NCI-H1930 (cell line): ENCODE measurements at places on chromosomes 6 and 20.

DNA sequence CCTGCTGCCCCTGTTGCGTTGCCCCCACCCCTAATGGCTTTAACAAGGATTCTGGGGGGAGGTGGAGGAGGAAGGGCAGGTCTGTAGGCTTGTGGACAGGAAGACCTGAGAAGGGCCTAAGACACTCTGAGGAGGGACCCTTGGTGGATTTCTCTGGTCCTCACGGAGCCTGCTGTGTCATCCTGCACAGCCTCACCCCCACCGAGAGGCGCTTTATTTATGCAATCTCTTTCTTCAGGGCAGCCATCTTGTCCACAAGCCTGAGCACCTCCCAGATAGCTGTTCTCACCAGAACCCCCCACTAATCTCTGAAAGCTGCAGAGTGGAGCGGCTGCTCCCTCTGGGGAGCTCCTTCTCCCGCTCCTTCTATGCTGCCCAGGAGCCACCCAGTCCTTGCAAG, 59.3 kb upstream of the MLN start:
- no peak for DNase-seq

DNA sequence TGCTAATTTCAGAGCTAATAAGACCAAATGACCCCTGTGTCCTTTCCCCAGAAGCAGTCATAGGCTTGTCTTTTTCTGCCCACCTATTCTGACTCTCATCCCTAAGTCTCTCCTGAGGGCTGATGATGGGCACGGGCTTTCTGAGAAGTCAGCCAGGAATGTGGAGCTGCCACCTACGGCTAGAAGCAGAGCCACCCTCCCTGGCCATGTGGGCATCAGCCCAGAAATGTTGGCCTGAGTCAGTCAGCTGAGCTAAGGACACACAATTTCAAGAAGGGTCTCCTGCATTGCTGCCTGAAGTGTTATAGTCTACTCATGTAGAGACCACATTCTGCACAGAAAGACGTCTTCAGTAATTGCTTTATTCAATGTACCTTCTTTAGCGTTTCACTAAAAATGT, 17.1 kb downstream of the MYLIP start:
- no peak for DNase-seq

- no peak for DNase-seq
Observed at GRCh38 chr6:167528239-167528638, 203.4 kb downstream of the TTLL2 start.

DNA sequence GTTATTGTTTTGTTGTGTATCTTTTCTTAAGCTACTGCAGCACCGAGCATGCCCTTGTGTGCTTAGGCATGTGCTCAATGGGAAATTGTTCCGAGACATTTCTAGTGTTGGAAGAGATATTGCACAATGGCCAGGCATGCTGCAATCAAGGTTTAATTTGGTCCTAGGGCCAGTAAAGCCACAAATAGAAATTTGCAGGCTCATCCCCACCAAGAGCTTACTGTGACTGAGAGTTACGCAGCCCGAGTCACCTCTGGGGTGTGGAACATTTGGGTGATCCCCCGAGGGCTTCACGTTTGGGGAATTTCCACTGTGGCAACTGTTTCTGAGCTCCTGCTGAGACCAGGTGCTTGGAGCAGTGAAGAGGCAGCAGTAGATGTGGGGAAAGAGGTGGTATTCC, 65.8 kb downstream of the ADTRP start:
- DNase-seq = no peak

GRCh38 chr20:56698749-56699148, 69.6 kb downstream of the TFAP2C start:
- no peak for DNase-seq

DNA sequence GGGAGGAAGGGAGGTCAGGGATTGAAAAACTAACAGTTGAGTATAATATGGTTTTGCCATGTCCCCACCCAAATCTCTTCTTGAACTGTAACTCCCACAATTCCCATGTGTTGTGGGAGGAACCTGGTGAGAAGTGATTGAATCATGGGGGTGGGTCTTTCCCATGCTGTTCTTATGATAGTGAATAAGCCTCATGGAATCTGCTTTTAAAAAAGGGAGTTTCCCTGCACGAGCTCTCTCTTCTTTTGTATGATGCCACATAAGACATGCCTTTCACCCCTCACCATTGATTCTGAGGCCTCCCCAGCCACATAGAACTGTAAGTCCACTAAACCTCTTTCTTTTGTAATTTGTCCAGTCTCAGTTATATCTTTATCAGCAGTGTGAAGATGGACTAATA, 833.4 kb upstream of the MAP3K7 start:
- DNase-seq = no peak

DNA sequence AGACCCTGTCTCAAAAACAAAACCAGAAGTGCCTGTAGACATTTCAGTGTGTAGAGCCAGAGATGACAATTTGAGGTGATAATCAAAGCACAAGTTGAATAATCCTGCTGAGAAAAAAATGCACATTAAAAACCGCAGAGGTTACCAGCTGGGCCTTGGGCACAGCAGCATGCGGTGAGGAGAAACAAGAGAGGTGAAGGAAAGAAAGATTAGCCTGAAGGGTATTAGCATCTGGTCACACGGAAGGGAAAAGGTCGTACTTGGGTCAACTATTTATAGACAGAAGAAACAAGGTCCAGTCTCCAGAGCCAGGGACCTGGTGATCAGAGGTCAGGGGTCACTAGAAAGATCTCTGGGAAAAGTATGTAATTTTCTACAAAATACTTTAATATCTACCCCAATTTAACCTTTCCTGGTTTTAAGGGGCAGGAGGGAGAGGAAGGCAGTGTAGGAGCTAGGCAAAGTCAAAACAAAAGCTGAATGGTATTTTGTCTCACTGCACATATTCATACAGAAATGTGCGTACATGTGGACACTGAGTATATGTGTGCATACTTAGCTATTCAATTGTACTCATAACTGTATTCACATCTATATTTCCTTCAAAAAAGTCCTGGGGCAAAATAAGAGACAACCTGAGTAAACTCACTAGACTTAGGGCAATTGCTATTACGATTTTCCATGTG, 10.1 kb downstream of the MAP7 start:
- DNase-seq = no peak

DNA sequence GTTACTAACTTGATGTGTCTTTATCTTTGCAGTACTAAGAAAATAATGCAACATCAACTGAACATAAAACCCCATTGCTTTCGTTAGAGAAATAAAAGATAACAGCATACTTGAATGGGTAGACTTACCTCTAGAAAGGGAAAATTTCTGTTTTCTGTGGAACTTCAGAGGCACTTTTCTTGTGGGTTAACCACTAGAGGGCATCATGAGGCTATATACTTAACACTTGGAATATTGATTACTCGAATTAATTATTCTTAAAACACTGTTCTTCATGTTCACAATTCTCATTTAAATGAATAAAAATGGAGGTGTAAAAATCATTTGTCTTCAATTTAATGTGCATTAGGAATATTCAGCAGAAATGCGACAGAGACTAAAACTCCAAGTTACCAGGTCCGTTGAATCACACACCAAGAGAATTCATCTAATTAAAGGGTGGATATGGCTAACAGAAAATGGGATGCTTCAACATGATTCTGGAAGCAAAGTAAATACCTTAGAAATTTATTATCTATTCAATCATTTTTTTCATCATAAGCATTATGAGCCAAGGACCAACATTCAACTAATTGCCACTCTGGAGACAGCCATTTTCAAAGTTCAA, 330.8 kb upstream of the PREP start:
- DNase-seq = no peak

GRCh38 chr6:138588805-138589434, 89.6 kb upstream of the NHSL1 start:
- peak; percentile 32 for DNase-seq

DNA sequence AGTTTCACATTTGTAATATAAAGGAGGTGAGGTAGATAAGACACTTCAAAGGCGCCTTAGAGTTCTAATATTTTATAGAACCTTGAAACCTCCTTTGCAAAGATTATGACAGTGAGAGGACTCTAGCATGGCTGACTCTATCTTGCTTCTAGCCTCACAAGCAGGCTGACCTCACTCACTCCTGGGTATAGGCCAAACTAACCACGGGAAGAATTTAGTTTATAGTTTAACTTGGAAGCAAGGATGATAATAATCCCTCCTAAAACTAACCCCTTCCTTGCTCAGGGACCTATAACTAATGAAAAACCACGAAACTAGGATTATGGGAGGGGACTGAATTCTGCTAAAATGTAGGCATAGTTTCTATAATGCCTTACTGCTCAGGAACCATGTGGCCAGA, 84.3 kb downstream of the FILIP1 start:
- no peak for DNase-seq

DNA sequence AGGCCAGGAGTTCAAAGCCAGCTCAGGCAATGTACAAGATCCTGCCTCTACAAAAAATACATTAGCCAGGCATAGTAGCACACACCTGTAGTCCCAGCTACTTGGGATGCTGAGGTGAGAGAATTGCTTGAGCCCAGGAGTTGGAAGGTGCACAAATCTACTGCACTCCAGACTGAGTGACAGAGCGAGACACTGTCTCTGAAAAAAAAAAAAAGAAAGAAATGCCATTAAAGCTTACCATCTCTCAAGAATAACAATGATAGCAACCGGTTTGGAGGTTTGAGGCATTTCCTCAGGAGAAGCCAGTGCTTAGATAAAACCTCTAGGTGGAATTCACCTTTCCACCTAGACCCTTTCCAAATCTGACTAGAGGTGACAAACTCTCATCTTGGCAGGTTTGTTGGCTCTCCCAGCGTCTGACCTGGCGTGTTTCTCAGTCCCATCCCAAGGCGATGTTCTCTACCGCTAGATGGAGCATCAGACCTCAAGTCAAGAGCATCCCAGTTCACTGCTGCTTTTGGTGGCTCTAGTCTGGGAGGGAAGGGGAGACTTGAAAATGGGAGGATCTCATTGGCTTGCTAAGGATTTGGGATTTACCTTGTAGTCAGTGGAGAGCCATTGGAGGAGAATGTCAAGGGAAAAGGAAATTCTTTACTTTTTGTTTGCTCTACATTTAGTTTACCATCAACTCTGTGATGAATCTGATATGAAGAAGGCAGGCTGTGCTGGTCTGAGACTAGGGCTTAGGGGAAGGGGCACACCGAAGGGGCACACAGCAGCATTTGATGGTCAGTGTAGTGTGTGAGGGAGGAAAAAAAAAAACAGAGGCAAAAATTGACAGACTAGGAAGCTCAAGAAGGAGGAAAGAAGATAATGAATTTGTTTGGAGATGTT, 67.9 kb downstream of the NCOA7 start:
- peak; percentile 37 for DNase-seq

DNA sequence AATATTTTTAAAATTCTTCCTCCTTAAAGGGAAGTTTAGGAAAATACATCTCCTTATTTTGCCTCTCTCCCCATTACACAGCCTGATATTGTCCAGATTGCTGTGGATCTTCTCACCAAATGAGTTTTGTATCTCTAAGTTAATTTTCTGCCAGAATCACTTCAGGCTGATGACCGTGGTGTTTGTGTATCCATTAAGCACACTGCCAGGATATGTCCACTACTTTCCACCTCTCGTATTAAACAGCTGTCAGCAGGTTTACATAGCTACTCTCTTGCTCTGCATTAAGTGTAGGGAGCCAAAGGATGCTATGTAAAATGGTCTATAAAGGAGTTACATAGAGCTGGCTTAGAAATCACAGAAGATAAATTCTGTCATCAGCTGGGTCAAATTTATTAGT, 201.1 kb downstream of the ZFAND3 start:
- peak; percentile 87 for DNase-seq

GRCh38 chr20:50455656-50456451, 54.3 kb upstream of the PTPN1 start:
- no peak for DNase-seq

GRCh38 chr6:148533309-148534107, 190.9 kb downstream of the SASH1 start:
- no peak for DNase-seq

GRCh38 chr20:2599288-2600006, 53.0 kb upstream of the NOP56 start:
- no peak for DNase-seq

GRCh38 chr6:15948930-15949900, 179.7 kb upstream of the MYLIP start:
- DNase-seq = peak; percentile 91

DNA sequence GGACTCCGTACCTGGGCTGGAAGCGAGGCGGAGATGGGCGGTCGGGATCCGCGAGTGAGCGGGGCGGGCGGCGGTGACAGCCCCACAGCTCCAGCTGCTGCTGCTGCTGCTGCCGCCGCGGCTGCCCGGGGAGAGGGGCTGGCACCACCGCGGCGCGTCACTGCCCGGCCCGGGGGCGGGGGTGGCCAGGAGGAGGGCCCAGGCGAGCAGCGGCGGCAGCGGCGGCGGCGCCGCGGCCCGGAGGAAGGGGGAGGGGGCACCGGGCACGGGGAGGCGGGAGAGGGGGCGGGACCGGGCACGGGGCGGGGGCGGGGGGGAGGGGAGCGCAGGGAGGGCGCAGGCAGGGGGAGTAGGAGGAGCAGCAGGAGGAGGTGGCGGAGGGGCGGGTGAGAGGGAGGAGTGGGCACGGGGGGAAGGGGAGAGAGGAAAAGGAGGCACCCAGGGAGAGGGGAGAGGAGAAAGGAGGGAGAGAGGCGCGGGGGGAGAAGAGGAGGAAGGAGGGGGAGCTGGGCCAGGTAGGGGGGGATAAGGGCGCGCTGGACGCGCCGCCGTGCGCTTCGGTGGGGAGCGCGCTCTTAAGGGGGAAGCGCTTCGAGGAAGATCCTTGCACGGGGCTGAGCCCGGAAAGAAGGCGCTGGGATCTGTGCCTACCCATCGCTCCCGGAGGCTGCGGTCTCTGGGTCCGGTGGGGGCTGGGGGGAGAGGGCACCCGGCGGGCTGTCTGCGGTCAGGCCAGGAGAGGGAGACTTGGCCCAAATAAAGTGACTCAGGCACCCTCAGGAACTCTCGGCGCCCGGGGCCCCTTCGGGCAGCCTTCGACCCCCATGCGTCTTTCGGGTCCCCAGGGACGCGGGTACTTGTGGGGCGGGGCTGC, 101.5 kb downstream of the NOL4L start:
- DNase-seq = peak; percentile 87

DNA sequence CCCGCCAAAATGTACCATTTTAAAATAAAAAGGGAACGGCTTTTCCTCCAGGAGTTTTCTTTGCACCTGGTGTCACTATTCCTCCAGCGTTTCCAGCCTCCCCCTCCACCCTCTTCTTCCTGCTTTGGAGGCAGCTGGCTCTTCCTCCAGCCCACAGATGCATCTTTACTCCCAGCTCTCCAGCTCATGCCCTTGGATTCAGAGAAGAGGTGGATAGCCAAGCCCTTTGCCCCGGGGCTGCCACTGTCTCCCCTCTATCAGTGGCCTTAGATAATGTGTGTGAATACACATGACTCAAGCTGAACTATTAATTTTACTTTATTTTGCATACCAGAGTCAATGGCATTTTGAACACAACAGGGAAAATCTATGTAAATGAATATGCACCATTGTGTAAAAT, 15.3 kb upstream of the CDH4 start:
- no peak for DNase-seq

DNA sequence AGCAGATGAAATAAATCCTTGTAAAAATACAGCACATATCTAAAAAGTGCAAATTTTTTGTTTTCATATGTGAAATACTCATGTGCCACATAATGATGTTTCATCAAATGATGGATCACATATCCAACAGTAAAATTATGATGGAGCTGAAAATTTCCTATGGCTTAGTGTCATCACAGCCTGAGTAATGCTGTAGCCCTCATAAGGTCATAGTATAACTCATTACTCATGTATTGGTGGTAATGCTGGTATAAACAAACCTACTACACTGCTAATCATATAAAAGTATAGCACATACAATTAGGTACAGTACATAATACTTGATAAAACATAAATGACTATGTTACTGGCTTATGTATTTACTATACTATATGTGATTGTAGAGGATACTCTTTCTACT, 12.9 kb downstream of the TSPYL1 start:
- DNase-seq = no peak
